ENCODE measurements at places on chromosomes 5 and 9. TPM values are rescaled to one million over a fixed set of nuclear protein-coding genes. Genes with fewer than 3 reads are reported as not detected.

DNA sequence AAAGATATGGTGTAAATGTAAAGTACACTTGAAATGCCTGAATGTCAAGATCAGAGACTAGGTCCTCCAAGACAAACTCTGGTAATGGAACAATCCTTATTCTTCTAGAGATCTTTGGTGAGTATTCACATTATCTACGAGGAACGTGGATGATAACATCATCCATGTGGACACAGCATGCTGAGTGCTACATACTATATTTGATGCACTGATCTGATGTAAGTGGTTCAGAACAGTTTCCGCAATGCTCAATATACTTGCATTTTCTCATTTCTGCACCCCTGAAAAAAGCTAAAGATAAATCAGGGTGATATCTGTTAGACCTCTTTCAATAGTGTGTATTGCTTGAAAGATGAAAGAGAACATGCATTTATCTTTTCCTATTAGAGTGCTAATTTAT lies 226.8 kb downstream of the EFNA5 start:
- no peak for DNase-seq

DNA sequence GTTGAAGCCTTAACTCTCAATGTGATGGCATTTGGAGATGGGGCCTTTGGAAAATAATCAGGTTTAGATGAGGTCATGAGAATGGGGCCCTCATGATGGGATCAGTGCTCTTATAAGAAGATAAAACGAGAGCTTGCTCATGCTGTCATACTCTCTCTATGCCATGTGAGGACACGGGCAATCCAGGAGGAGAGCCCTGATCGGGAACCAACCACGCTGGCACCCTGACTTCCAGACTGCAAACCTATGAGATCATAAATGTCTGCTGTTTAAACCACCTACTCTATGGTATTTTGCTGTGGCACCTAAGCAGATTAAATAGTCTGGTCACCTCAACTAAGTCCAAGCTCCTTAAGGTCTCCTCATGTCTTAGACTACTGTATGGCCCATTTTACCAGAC lies 10.0 kb downstream of the HMGCS1 start:
- no peak for DNase-seq

DNA sequence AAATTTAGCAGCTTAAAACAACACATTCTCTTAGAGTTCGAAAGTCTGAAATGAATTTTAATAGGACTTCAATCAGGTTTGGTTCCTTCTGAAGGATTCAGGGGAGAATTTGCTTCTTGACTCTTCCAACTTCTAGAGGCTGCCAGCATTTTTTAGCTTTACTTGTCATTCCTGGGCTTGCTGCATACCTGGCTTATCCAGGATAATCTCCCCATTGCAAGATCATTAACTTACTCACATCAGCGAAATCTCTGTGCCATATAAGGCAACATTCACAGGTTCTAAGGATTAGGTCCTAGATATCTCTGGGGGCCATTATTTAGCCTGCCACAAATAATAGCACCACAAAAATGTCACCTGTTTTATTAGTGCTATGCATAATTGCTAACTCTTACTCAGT lies 46.2 kb upstream of the PCSK5 start:
- no peak for DNase-seq

DNA sequence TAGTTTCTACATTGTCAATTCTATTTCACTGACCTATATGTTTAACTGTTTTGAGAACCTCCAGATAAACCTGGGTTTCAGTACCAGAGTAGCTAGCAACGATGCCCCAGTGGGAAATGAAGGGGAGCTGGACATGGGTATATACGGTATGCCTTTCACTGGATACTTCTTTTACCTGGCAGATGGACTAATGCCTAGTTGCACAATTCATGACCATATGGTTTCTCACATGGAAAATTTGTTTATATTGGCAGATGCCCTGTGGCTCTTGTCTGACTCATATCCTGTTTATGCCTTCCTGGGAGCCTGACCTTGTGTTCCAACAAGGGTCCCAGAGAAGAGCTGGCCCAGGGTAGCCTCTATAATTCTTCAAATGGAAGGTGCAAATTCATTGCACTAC lies 144.1 kb downstream of the MAT2B start:
- DNase-seq, result no peak

DNA sequence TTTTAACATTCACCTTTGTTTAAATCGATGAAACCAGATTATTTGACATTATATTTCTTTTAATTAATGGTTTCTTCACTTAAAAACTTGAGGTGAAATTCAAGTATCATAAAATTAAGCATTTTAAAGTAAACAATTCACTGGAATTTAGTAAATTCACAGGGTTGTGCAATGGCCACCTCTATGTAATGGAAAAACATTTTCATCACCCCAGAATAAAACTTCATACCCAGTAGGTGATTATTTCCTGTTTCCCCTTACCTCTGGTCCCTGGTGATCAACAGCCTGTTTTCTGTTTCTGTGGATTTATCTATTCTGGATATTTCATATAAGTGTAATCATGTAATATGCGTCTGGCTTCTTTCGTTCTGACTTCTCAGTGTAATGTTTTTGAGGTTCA lies 27.2 kb downstream of the HSPA4 start:
- DNase-seq, result no peak

DNA sequence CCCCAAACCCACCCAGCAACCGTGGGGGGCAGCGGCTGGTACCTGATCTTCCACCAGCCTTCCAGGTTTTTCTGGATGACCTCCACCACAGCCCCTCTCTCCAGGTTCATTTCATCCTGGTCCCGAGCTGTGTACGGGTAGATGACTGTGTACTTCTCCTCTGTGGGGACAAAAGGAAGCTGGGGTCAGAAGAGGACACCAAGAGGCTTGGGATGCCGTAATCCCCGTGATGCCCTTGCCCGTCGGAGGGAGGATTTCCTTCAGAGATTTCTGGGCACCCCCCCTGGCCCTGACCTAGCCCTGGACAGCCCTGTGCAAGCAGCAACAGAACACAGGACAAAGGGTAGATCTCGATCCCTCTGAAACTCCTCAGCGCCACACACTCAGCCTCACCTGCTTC lies 70.3 kb upstream of the UBTD2 start:
- DNase-seq, result no peak

DNA sequence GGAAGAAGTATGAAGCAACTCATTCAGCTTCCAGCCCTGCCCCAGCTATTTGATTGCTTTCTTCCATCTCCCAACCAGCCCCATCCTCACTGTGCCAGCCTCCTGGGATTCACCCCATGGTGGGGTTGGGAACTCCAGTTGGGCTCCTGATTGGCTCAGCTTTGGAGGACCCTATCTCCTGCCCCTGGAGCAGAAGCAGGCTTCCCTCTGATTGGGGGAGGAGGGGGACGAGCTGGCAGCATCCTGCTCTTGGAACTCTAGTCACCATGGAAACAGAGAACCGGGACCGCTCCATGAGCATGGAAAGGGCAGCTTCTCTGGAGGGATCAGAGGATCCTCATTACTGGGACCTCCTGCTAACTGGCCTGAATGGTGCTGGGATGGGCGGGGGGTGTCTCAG lies 2.6 kb downstream of the SLC6A7 start:
- no peak for DNase-seq

- DNase-seq, result no peak
Measured at GRCh38 chr5:76836585-76836984, 13.2 kb upstream of the S100Z start.

DNA sequence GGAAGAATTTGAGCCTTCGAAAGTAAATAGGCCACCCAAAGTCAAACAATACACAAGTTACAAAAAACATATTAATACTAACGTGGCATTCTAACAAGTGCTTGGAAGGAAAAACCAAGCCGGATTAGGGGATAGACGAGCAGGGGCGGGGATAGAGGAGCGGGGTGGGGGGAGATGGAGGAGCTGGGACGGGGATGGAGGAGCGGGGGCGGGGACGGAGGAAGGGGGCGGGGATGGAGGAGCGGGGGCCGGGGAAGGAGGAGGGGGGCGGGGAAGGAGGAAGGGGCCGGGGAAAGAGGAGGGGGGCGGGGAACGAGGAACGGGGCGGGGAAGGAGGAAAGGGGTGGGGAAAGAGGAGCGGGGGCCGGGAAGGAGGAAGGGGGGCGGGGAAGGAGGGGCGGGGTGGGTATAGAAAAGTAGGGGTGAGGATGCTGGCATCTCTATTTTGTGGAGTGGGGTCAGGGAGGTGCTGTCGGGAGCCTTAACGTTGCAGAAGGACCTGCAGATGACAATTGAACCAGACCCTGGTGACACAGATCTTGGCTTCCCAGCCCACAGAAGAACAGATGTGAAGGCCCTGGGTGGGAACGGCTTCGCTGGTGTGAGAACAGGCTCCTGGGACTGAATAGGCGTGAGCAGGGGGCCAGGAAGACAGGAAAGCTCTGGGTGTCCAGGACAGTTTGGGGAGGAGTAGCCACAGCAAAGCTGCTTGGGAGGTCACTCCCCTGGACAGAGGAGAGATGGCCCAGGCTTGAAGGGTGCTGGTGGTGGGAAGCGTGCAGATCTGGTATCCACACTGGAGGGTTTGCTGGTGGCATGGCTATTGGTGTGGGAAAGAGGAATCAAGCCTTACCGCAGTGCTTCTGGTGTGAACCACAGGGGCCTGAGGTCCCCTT lies 233.3 kb upstream of the DAP start:
- DNase-seq, result no peak

- DNase-seq, result no peak
Measured at GRCh38 chr5:135397084-135397483, 1.9 kb downstream of the MACROH2A1 start.

The GPBP1 gene
- 155 TPM for polyA plus RNA-seq

The SMIM33 gene
- not detected for polyA plus RNA-seq

The SLC46A2 gene
- polyA plus RNA-seq, result 0.10 TPM
